Calu3 (cell line): ENCODE measurements at places on chromosomes 2 and 18. TPM values are rescaled to one million over a fixed set of nuclear protein-coding genes. Genes with fewer than 3 reads are reported as not detected.

The SCN9A gene
- 6.1 and 8.5 TPM in 2 replicates for total RNA-seq

The ECEL1 gene
- total RNA-seq: not detected in 2 replicates

The ACMSD gene
- total RNA-seq: not detected in 2 replicates

The RAB31 gene
- 1.9 and 2.3 TPM in 2 replicates for total RNA-seq

The KRTCAP3 gene
- 71.8 and 74.0 TPM in 2 replicates for total RNA-seq

The CAPN13 gene
- 11.8 and 12.0 TPM in 2 replicates for total RNA-seq

DNA sequence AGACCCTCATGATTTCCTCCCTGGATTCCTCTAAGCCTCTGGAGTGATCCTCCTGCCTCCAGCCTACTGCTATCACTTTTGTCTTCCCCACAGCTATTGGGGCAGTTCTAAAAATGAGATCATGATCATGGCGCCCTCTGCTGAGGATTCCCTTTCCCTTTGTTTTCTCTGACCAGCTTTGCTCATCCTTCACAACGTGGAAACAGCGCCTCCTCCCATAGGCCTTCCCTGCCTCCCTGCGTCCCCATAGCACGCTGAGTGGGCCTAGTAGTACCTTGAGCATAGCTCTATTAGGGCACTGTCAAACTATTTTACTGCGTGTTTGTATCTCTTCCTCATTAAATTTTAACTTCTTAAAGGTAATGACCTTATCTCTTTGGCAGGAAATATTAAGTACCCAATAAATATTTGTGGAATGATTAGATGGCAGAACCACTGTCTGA is 207.0 kb upstream of the FANCL start:
- DNase-seq: peak; percentile 76
- H3K4me1 ChIP-seq: peaks cover 25% of the 10 kb centered on the region
- H3K27me3 ChIP-seq: no peaks in the 10 kb centered on the region
- H3K4me3 ChIP-seq: no peak overlapping the region
- peaks cover 4% of the 10 kb centered on the region for H3K36me3 ChIP-seq

GRCh38 chr2:67499989-67500388 is 102.9 kb downstream of the ETAA1 start:
- no peaks in the 10 kb centered on the region for H3K4me1 ChIP-seq
- H3K27ac ChIP-seq: no peak overlapping the region
- no peak overlapping the region for H3K4me3 ChIP-seq
- no peaks in the 10 kb centered on the region for H3K27me3 ChIP-seq

DNA sequence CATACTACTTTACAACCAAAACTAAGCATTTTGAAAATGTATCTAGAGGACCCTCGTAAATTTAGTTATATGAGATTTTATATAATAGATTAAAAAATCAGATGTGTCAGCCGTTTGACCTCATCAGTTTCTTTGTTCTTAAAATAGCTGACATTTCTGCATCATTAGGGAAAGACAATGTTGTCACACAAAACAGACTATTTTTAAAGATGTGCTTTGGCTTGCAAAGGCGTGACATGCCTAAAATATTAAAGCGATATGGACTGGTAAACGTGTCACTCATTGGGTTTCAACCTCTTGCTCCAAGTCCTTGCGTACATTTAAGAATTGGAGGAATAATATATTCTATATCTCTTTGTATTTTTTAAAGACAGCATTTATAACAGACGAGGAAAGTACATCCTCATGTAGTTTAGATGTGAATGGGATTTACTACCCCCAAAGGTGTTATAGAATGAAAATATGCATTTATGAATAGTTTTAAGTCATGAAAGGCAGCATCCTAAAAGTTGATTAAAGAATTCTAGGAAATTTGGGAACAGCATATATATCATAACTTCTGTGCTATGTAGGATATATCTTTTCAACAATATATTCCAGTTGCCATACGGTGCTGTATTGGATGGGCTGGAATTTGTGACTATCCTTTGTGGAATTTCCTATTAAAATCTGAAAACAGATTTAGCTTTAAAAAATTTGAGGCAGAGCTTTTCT is 3.8 kb downstream of the MYL12A start:
- DNase-seq: no peak
- no peaks in the 10 kb centered on the region for H3K27me3 ChIP-seq
- peaks cover 91% of the 10 kb centered on the region for H3K36me3 ChIP-seq
- H3K27ac ChIP-seq: peak overlapping the region; percentile 58

DNA sequence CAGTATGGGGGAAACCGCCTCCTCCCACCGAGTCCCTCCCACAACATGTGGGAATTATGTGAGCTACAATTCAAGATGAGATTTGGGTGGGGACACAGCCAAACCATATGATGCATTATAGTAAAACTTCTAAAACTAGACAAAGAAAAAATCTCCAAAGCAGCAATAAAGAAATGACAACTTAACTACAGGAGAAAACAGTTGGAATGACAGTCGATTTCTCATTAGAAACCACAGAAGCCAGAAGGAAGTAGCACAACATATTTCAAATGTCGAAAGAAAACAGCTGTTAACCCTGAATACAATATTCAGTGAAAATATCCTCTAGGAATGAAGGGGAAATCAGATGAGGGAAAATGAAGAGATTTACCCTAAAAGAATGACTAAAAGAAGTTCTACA is 53.5 kb upstream of the TCF4 start:
- H3K27me3 ChIP-seq: no peaks in the 10 kb centered on the region
- H3K27ac ChIP-seq: no peak overlapping the region
- no peaks in the 10 kb centered on the region for H3K36me3 ChIP-seq
- DNase-seq: no peak
- no peaks in the 10 kb centered on the region for H3K4me1 ChIP-seq

GRCh38 chr18:7754725-7755181 is 187.6 kb downstream of the PTPRM start:
- no peaks in the 10 kb centered on the region for H3K36me3 ChIP-seq
- peaks cover 26% of the 10 kb centered on the region for H3K4me1 ChIP-seq
- H3K27me3 ChIP-seq: no peaks in the 10 kb centered on the region
- no peak overlapping the region for H3K4me3 ChIP-seq
- peak overlapping the region; percentile 60 for H3K27ac ChIP-seq

DNA sequence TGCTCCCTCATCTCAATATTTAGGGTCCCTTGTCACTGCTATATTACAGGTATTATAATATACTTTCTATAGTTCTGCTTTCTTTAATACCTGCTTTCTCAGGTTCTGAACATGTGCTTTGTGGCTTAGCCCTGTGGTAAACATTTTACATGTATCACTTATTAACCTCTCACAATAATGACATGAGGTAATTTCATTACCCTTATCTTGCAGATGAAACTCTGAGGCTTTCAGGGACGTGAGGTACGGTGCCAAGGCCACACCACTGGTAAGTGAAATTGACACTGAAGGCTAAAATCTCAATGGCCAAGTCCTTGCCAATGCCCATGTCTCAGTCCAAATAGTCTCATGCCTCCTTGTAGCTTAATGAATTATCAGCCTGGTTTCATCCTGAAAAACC is 21.7 kb downstream of the LINC00305 start:
- H3K27ac ChIP-seq: no peak overlapping the region
- H3K36me3 ChIP-seq: no peaks in the 10 kb centered on the region
- no peaks in the 10 kb centered on the region for H3K27me3 ChIP-seq
- DNase-seq: no peak

DNA sequence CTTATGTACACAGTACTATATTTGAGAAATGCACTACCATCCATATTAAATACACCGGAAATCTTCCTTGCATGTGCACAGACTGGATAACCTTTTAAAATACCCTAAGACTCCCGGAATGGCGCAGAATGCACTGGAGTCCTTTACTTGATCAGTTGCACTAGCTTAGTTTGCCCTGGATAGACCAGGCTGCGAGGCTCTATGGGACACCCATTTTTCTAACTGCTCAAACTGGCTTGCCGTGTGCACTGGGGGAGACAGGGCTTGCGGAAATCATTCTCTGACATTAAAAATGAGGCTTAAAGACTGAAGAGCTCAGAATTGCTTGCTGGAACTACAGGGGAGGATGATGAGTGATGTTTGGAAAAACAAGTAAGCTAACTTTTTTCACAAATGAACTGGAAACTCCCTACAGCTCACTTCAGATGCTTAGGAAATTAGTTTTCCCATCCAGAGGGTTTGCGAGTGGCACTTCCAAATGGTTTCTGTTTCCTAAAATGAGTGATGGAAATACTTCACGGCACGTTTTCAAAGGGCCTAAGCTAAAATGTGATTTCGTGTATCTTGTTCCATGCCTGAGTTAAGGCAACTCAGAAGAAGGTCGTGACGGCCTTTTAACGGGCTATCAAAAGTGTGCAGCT is 2.7 kb downstream of the NCK2 start:
- no peak for DNase-seq
- H3K4me1 ChIP-seq: peaks cover 54% of the 10 kb centered on the region
- peak overlapping the region; percentile 94 for H3K27ac ChIP-seq
- peak overlapping the region; percentile 86 for H3K4me3 ChIP-seq

GRCh38 chr18:24068945-24069693 is 54.6 kb downstream of the TTC39C start:
- peaks cover 13% of the 10 kb centered on the region for H3K4me1 ChIP-seq
- H3K27me3 ChIP-seq: no peaks in the 10 kb centered on the region
- no peak overlapping the region for H3K4me3 ChIP-seq
- H3K27ac ChIP-seq: no peak overlapping the region
- peaks cover 9% of the 10 kb centered on the region for H3K36me3 ChIP-seq

- no peak overlapping the region for H3K27ac ChIP-seq
Measured at GRCh38 chr18:78659748-78660147, 319.9 kb upstream of the SALL3 start.

- H3K4me1 ChIP-seq: no peaks in the 10 kb centered on the region
- H3K27ac ChIP-seq: no peak overlapping the region
- H3K27me3 ChIP-seq: no peaks in the 10 kb centered on the region
- DNase-seq: no peak
- peaks cover 33% of the 10 kb centered on the region for H3K36me3 ChIP-seq
- no peak overlapping the region for H3K4me3 ChIP-seq
Measured at GRCh38 chr2:135974036-135974435, 11.4 kb downstream of the DARS1 start.

DNA sequence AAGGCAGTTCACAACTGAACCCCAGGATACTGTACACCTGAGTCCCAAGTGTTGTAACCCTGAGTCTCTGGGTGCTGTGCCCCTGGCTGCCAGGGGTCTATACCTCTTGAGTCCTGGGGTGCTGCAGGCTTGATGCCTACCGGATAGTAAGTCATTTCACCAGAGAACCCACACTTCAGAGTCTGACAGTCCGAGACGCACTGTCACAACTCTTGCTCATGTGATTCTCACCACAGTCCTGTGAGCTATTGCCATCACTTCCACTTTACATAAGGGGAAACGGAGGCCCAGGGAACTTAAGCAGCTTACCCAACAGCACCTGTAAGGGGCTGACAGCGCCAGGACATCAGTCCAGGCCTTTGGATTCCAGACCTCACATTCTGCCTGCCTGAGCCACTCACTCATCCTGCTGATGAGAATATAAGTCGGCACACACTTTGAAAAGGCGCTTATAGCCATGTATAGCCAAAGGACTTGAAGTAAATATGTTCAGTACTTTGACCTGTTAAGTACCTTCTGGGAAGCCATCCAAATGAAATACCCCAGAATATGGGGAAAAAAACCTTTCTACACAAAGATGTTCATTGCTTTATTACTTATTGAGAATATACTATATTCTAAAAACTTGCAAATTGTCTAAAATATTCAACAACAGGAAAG is 180.7 kb upstream of the ID2 start:
- H3K27me3 ChIP-seq: no peaks in the 10 kb centered on the region
- no peak overlapping the region for H3K27ac ChIP-seq
- H3K4me1 ChIP-seq: peaks cover 22% of the 10 kb centered on the region
- DNase-seq: no peak

DNA sequence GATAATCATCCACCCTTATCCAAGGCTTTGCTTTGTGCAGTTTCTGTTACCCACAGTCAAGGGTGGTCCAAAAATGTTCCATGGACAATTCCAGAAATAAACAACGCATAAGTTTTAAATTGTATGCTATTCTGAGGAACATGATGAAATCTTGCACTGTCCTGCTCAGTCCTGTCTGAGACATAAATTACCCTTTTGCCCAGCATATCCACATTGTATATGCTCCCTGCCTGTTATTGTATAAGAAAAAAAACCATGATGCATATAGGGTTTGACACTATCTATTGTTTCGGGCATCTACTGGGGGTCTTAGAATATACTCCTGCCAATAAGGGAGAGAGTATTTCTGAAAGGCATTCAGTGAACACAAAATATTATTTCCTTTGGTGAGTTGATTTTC is 24.0 kb downstream of the LRRTM1 start:
- no peaks in the 10 kb centered on the region for H3K4me1 ChIP-seq
- no peak overlapping the region for H3K4me3 ChIP-seq
- H3K36me3 ChIP-seq: no peaks in the 10 kb centered on the region
- no peak for DNase-seq

DNA sequence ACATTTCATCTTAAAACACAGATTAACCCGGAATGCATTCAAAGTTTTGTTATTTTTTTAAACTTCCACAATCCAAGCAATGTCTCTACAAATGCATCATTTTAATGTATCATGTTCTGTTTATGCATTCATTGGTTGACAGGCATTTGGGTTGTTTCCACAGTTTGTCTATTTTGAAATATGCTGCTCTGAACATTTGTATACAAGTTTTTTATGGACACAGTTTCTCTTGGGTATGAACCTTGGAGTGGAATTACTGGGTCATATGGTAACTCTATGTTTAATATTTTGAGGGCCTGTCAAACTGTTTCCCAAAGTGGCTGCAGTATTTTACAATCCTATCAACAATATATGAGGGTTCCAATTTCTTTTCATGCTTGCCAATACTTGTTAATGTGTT is 57.3 kb downstream of the GULP1 start:
- H3K4me3 ChIP-seq: no peak overlapping the region
- DNase-seq: no peak
- no peaks in the 10 kb centered on the region for H3K27me3 ChIP-seq
- H3K4me1 ChIP-seq: peaks cover 21% of the 10 kb centered on the region
- H3K36me3 ChIP-seq: peaks cover 9% of the 10 kb centered on the region

DNA sequence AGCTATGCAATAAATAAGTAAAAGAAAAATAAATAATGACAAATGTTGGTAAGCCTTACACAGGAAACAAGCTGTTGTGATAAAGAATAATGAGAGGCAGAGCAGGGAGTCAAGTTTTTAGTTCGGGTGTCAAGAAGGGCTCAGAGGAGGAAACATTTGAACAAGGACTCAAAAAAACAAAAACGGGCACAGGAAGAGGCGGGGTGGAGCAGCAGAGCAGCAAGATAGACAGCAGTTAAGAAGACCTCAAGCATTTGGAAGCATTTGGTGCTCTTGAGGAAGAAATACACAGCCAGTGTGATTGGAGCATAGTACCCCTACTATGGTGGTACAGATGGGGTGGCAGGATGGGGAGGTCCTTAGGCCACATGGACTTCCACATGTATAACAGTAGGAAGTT is 2.8 kb downstream of the TMEM169 start:
- H3K36me3 ChIP-seq: peaks cover 53% of the 10 kb centered on the region
- peaks cover 48% of the 10 kb centered on the region for H3K4me1 ChIP-seq
- no peak for DNase-seq
- no peaks in the 10 kb centered on the region for H3K27me3 ChIP-seq
- H3K4me3 ChIP-seq: peak overlapping the region; percentile 93
- peak overlapping the region; percentile 39 for H3K27ac ChIP-seq

- DNase-seq: no peak
- H3K4me3 ChIP-seq: no peak overlapping the region
- H3K27me3 ChIP-seq: no peaks in the 10 kb centered on the region
- no peak overlapping the region for H3K27ac ChIP-seq
Measured at GRCh38 chr2:61157371-61158003, 4.5 kb upstream of the C2orf74 start.

GRCh38 chr2:209146682-209147320 is 277.0 kb upstream of the MAP2 start:
- no peak overlapping the region for H3K4me3 ChIP-seq
- no peaks in the 10 kb centered on the region for H3K36me3 ChIP-seq
